T-helper 17 cell (primary cell): ENCODE measurements at places on chromosomes 13 and 19. TPM values are rescaled to one million over a fixed set of nuclear protein-coding genes. Genes with fewer than 3 reads are reported as not detected.
A peak's percentile ranks its signal among the peaks of the same experiment; 100 is the strongest.

- H3K27me3 ChIP-seq = no peaks in the 10 kb centered on the region
- H3K27ac ChIP-seq = no peak overlapping the region
- peaks cover 27% of the 10 kb centered on the region for H3K36me3 ChIP-seq
- H3K4me1 ChIP-seq = peaks cover 8% of the 10 kb centered on the region
- peak overlapping the region; percentile 7 for H3K4me3 ChIP-seq
These were observed 13.2 kb downstream of the PAF1 start for GRCh38 chr19:39377373-39378362.

The MCEMP1 gene
- total RNA-seq = 0.52 TPM

The PRR22 gene
- 3.9 TPM for total RNA-seq

DNA sequence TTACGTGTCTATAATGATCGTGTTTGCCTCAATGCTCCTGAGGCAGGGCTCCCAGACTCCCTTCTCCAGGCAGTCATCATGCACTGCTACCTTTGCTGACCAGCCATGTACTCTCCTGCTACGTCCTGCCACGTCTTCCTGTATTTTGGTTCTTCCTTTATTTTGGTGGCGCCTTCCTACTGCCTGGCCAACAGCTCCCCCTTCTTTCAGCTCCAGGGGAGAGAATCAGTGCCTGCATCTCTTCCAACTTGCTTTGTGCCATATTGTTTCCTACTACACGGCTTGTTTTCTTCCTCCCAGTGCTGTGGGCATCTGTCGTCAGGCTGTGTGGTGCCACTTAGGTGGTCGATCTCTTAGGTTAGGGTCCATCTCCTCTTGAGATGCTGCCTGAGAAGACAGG, 96.2 kb downstream of the FGF9 start:
- no peaks in the 10 kb centered on the region for H3K4me1 ChIP-seq
- no peaks in the 10 kb centered on the region for H3K36me3 ChIP-seq
- H3K4me3 ChIP-seq = no peak overlapping the region
- no peak for DNase-seq
- H3K27ac ChIP-seq = no peak overlapping the region

- no peaks in the 10 kb centered on the region for H3K36me3 ChIP-seq
- H3K4me1 ChIP-seq = no peaks in the 10 kb centered on the region
- H3K4me3 ChIP-seq = no peak overlapping the region
- H3K27me3 ChIP-seq = peaks cover 12% of the 10 kb centered on the region
- no peak for DNase-seq
These were observed 211.9 kb downstream of the NALCN start for GRCh38 chr13:101204270-101205020.

- H3K36me3 ChIP-seq = peaks cover 5% of the 10 kb centered on the region
- peak overlapping the region; percentile 96 for H3K4me3 ChIP-seq
- peak overlapping the region; percentile 99 for H3K27ac ChIP-seq
- peaks cover 47% of the 10 kb centered on the region for H3K4me1 ChIP-seq
- H3K27me3 ChIP-seq = no peaks in the 10 kb centered on the region
These were observed 2.9 kb downstream of the WDR83 start for GRCh38 chr19:12669270-12670158.
